ENCODE measurements at places on chromosomes 13 and 19.

DNA sequence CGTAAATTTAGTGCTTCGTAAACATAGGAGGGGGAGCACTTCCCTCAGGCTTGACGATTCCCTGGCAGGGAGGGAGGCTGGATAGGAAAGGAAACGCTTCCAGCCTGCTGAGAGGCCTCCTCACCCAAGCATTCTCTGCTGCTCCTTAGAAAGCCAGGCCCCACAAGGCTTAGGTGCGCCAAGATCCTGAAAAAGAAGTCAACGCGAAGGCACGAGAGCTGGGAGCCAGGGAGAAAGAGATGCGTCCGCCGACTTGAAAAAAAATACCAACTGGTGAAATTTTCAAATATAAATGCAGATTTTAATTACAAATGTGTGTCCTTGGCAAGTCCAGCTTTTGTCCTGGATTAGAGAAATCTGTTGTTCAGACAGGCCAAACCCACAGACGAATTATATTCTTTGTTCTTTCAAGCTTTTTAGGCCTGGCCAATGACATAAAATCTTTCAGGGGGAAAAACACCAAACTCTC, 64.0 kb downstream of the ALOX5AP start:
- no peak for DNase-seq

- DNase-seq = peak; percentile 6
These were observed 134.5 kb upstream of the KL start for GRCh38 chr13:32881777-32882145.

GRCh38 chr19:34094960-34095359, 77.3 kb upstream of the LSM14A start:
- DNase-seq = no peak

DNA sequence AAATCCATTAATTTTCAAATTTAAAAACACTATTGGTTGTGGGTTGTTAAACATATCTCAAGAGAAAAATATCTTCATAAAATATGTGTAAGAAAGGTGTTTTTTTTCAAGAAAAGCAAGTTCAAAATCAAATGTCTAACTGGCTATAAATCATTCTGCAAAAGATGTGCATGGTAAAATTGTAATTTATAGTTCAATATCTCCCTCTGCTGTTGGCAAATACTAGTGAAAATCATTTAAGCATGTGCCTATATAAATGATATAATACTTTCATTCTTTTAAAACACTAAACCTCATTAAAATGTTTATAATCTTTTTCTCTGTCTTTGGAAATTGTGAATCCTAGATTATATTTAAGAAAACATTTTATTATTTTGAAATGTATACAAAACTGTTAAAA, 17.2 kb upstream of the SLITRK6 start:
- DNase-seq = no peak

GRCh38 chr13:43698758-43699157, 88.0 kb downstream of the ENOX1 start:
- DNase-seq = no peak

DNA sequence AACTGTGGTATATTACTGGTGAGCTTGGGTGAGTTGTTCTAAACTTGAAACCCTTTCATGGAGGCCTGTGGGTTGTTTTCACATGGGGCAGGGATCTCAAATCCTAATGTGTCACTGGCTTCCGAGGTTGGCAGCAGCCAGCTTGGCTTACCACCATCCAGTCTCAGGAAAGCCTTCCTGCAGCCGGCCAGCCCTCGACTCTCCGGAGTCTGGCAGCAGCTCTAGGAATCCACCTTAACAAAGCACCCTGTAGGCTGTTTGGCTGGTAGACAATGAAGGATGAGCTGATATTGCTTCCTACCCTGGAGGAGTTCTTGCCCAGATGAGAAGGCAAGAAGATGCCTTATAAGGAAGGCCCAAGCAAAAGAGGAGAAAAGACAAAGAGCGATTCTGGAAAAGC, 188.3 kb downstream of the KLF12 start:
- no peak for DNase-seq

- DNase-seq = no peak
These were observed 225.0 kb downstream of the FGF14 start for GRCh38 chr13:102176846-102177245.

GRCh38 chr13:31037874-31038500, 105.5 kb downstream of the TEX26 start:
- DNase-seq = no peak

DNA sequence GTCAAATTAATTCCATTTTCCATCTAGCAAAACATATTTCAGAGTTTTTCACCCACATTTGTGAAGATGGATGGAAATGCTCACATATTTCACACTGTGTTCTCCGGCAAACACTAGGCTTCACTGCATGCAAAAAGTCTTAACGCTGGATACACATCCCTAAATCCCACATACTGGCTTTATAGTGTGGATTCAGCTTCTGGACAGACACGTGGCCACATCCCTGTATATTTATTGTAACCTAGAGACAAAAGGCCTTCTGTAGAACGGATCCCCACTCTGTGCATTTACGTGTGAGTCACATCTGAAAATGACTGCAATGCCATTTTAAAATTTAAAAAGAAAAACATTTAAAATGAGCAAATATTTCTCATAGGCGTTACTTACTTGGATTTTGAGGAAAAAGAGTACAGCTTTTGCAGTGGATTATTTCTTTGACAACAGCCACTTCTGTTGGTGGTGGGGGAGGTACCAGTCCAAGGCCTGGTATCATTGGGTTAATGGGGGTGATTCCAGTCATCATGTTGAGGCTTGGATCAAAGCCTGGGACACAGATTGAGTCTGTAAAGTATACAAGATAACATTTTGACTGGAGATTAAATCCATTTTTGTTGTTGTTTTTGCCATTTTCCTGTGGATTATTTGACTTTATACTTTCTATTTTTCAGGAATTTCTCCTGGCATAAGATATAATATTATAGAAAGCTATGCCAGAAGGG, 337.7 kb downstream of the DNAJC15 start:
- no peak for DNase-seq

DNA sequence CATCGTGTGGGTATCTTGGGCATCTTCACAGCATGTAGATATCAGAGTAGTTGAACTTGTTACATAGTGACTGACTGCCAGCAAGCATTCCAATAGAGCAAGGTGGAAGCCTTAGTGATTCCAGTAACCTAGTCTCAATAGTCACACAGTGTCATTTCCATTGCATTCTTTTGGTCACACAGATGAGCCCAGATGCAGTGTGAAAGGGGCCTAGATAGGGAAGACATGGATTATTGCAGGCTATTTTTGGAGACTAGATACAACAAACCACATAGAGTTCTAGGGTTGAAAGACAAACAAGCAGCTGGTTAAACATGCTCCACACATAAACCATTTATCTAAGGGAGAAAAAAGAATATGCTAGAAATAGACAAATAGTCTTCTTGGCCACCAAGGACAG, 553.5 kb downstream of the DCT start:
- no peak for DNase-seq

- DNase-seq = no peak
These were observed 448.9 kb downstream of the DCT start for GRCh38 chr13:94030415-94031119.

- no peak for DNase-seq
These were observed 2882.5 kb downstream of the PCDH9 start for GRCh38 chr13:64347664-64348063.

GRCh38 chr19:8849232-8849631, 17.1 kb downstream of the MBD3L1 start:
- no peak for DNase-seq

GRCh38 chr19:3535563-3535965, 3.4 kb upstream of the TEKTIP1 start:
- DNase-seq = no peak

GRCh38 chr19:21308773-21309172, 20.4 kb downstream of the ZNF708 start:
- DNase-seq = no peak

DNA sequence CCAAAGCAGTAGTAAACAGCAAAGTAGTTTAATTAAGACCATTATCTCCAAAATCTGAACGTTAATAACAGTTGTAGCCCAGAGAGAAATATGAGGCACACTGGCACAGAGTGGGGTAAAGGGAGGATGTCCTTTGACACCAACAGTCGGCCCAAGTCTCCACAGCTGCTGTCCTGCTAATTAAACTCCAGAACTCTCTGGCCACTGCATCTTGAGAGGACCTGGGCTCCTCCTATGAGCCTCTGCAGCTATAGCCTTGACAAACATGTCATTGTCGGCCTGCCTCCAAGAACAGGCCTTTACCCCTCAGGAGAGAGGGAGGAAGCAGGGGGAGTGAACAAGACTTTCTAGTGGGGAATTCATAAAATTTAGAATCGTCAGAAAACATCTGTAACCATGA, 1170.4 kb downstream of the UQCRFS1 start:
- DNase-seq = no peak

DNA sequence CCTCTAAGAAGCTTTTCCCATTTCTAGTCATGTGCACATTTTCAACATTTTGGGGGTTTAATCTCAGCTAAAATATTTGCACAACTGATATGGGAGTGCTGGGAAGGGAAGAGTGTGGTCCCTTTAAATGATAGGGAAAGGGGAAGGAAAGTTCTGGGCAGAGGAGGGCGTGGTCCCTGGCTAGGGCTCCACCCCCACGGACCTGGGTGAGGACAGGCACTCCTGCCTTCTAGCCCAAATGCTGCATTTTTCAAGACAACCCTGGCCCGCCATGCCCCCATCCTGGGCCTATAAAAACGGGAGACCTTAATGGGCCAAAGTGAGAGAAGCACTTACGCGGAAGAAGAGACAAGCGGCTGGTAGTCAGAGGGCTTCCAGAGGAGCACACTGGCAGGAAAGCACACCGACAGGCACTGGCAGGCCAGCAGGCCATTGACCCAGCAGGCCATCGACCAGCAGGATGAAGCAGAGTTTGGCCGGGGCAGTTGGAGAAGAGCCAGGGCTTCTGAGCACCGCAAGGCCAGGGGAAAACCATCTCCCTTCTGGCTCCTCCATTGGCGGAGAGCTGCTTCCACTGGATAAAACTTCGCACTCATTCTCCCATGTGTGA, 266.7 kb downstream of the SPRY2 start:
- DNase-seq = no peak

DNA sequence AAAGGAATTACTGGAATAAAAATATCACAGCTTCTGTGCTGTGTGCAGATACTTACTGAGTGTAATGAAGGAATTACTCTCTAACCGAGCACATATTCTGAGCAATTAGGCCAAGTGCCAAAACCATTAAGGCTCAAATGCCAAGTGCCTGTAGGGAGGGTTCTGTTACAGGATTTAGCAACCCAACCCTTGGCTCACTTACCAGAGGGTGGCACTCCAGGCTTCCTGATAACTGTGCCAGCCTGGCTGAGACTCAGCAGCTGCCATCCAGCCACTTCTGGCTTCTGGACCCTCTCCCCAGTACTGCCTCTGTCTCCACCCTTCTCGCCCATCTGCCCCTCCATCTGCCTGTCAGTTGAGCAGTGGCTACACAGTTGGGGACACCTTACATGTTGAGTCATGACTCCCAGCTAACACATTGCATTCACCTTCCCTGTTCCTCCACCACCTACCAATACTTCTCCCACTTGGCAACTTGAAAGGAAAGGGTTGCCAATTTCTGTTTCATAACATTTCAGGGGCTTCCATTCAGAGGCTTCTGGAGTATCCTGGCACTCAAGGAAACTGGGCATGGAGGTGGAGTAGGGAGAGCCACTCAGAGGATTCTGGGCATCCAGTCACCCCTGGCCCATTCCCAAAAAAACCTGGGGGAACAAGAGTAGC, 110.5 kb downstream of the COG6 start:
- DNase-seq = peak; percentile 29

DNA sequence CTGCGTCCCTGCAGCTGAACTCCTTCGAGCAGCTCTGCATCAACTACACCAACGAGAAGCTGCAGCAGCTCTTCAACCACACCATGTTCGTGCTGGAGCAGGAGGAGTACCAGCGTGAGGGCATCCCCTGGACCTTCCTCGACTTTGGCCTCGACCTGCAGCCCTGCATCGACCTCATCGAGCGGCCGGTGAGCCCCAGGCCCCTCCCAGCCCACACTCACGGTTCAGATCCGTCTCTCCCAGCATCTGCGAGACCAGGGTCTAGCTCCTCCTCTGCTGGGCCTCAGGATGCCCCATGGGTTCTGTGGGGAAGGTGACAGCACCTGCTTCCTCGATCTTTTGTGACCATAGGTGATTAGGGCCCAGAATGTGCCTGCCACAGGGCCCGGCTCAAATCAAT, 46.2 kb downstream of the MYH14 start:
- DNase-seq = no peak

DNA sequence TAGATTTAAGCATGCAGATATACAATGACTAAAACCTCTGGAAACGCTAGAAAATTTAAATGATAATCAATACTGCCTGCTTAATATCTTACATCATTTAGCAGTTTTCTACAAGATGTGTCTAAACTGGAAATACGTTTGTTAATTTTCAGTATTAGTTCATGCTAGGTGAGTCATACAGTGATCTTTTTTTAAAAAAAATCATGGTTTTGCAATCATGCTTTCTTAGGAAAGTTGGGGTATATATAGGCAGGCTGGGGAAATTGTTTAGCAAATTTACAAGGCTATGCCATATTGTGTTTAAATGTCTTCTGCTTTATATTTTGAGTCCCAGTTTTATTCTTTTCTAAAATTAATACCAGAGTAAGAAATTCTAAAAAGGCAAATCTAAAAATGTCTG, 245.4 kb upstream of the SPRY2 start:
- no peak for DNase-seq

- DNase-seq = no peak
These were observed 3.1 kb downstream of the SLC1A5 start for GRCh38 chr19:46785054-46785979.

DNA sequence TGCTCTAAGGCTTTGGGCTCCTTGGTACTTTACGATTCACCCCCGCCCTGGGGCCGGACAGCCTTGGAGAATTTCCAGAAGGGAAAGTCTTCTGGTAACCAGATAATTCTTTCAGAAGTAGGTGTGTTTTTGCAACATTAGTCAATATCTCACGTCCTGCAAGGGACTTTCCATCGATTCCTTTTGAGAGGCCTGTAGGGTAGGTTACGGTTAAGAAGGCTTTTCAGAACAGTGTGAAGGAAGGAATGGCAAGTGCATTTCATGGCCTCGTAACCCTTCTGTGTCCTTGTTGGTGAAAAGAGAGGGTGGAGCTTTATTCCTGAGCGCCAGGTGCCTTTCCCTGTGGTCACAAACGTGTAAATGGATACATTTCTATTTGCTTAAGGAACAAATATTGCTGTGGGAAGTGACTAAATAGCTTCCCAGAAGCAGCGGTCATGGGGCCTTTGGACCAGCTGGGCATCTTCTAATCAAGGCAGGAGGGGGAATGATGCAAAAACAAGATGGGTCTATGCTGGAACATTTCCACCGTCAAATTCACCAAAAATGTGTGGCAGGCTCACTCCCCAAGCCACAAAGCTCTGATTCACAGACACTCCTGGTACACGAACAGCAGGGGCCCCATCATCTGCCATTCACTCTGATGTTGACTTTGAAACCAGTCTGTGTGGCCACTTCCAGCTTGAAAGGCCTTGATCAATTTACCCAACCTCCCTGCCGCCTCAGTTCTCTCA, 99.2 kb downstream of the ANKRD10 start:
- DNase-seq = no peak

- no peak for DNase-seq
These were observed at the start of gene ERICH6B for GRCh38 chr13:45615501-45616101. Gene ERICH6B, minus strand, starts transcription at chr13:45615739. Its CDS starts 18,734 bp downstream, at chr13:45597005.

GRCh38 chr19:29326351-29326750, 113.4 kb upstream of the UQCRFS1 start:
- no peak for DNase-seq

- DNase-seq = no peak
These were observed 451.7 kb downstream of the PCDH9 start for GRCh38 chr13:66778461-66778860.
